ENCODE measurements at places on chromosomes 4 and X.

- no peak for DNase-seq
These were observed 37.7 kb upstream of the FAT1 start for GRCh38 chr4:186761393-186761792.

DNA sequence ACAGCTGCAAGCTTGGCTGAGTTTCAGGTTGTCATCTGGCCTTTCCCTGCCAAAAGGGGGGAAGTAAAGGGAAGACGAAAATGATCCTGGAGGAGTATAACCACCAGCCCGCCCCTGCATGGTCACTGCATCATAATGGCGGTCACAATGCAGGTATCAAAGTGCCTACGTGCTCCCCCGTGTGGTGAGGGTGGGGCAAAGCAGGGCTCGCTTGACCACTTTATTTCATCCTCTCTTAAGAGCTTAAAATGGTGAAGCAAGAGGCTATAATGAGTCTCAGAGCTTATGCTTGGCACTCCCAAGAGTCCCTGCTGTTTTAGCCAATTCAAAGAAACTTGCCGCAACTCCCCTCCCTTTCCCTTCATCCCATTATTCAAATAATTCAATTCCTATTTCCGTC is 105.6 kb downstream of the APOOL start:
- no peak for DNase-seq

- peak; percentile 3 for DNase-seq
These were observed 70.8 kb upstream of the FREM3 start for GRCh38 chr4:143771269-143771668.

DNA sequence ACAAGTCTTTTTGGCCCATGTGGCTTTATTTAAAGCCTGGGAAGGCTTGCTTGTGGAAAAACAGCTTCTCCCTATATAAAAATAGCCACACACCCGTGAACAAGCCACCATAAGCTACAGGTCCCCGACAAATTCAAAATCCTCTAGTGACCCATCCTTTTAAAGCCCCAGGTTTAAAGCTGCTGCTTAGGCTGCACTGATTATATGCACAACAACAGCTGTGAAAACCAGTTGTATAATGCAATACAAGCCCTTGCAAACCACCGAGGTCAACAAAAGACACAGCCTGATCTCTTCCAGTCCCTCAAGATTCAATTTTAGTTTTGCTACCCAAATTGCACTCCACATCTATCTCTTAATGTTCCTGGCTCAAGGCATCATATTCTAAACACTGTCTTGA is 186.0 kb upstream of the WDFY3 start:
- no peak for DNase-seq

DNA sequence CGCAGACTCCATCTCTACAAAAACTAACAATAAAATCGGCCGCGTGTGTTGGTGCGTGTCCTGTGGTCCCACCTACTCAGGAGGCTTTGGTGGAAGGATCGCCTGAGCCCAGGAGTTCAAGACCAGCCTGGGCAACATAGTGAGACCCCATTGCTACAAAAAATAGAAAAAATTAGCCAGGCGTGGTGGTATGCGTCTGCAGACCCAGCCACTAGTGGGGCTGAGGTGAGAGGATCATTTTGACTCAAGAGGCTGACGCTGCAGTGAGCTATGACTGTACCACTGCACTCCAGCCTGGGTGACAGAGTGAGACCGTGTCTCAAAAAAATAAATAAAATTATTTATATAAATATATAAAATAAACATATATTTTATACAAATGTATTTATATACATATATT is 22.3 kb downstream of the ASMTL start:
- no peak for DNase-seq

Data from lung microvascular endothelial cell (primary cell).